ENCODE measurements at places on chromosomes 7 and 10. TPM values are rescaled to one million over a fixed set of nuclear protein-coding genes. Genes with fewer than 3 reads are reported as not detected.

CLEC2L gene
- total RNA-seq: not detected

DNA sequence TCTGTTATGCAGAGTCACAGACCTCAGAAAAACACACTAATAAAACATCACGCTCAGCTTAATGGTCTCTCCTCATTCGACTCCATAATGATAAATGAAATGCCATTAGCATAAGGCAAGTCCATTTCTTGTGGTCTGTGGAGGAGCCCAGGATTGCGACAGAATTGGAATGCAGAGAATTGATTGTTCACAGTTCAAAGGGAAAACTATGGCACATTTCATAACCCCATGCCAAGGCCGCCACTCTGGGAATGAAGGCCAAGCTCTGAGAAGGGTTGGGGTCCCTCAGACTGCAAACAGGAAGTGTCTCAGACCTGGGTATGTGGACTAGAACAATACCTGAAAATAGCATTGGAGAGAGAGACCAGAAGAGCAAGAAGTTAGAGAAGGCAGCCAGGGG lies 398.9 kb downstream of the ADRA2A start:
- H3K27me3 ChIP-seq: no peaks in the 10 kb centered on the region
- H3K4me1 ChIP-seq: no peaks in the 10 kb centered on the region
- no peak overlapping the region for H3K27ac ChIP-seq
- no peak for DNase-seq
- no peaks in the 10 kb centered on the region for H3K36me3 ChIP-seq
- H3K4me3 ChIP-seq: no peak overlapping the region

PRSS1 gene
- total RNA-seq: not detected

GRCh38 chr10:35885076-35885475 lies 243.0 kb upstream of the FZD8 start:
- no peaks in the 10 kb centered on the region for H3K36me3 ChIP-seq
- H3K27ac ChIP-seq: no peak overlapping the region
- no peak overlapping the region for H3K4me3 ChIP-seq
- H3K4me1 ChIP-seq: peaks cover 10% of the 10 kb centered on the region

ALOX5 gene
- total RNA-seq: 25.3 TPM

DNA sequence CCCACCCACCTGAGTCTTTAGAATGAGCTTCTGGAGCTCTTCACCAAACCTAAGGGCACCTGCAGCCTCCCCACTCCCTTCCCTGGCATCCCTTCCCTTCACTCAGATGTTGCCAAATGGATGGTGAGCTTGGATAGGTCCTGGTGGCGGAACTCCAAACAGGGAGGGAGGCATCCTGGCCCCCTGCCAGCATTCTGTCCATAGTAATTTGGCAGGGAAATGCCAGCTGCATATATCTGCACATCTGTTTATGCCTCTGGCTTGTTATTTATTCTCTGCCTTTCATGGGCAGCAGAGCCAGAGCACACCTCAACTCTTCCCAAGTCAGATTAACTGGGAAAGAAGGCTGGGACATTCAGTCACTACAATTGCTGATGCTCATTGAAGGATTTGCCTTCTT lies 18.1 kb downstream of the KAZALD1 start:
- H3K36me3 ChIP-seq: no peaks in the 10 kb centered on the region
- no peak for DNase-seq
- peaks cover 19% of the 10 kb centered on the region for H3K27me3 ChIP-seq
- no peak overlapping the region for H3K4me3 ChIP-seq
- no peak overlapping the region for H3K27ac ChIP-seq
